ENCODE measurements at places on chromosomes 5 and 9.

GRCh38 chr9:18154661-18155060 is 319.3 kb upstream of the ADAMTSL1 start:
- DNase-seq: no peak

DNA sequence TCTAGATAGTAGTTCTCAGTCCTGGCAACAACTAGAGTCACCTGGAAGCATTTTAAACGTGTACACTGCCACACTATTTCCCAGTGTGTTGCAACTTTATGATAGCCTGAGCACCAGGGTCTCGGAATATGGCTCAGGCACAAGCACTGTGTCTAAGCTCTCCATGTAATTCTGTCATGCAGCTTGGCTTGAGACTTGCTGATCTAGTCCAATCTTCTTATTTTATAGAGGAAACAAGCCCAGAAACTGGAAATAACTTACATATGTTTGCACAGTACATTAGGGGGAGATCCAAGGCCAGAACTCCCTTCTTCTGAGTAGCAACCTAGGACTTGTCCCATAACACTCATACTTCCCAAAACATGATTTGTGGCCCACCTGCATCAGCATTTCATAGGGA is 49.1 kb downstream of the SH3TC2 start:
- no peak for DNase-seq

DNA sequence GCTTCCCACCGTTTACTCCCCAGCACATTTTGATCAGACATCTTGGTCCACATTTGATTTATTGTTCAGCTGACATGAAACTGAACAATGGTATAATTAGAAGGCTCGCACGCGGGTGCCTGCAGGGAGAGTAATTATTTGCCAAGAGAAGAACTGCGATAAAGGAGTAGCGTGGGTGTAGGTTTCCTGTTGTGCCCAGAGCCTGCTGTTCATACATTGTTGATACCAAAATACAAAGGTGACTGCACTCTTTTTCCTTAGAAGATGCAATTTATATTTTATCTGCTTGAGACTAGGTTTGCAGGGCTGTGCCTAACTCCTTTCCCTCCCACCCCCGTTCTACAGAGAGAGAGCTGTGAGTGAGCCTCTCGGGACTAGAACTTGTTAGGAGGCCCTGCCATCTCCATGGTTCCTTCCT is 241.8 kb upstream of the MSX2 start:
- DNase-seq: no peak

GRCh38 chr5:36417221-36417620 is 115.5 kb upstream of the RANBP3L start:
- DNase-seq: no peak

GRCh38 chr9:86842573-86842972 is 104.7 kb downstream of the GAS1 start:
- no peak for DNase-seq

GRCh38 chr5:160477266-160477970 is 55.8 kb downstream of the PTTG1 start:
- DNase-seq: no peak

DNA sequence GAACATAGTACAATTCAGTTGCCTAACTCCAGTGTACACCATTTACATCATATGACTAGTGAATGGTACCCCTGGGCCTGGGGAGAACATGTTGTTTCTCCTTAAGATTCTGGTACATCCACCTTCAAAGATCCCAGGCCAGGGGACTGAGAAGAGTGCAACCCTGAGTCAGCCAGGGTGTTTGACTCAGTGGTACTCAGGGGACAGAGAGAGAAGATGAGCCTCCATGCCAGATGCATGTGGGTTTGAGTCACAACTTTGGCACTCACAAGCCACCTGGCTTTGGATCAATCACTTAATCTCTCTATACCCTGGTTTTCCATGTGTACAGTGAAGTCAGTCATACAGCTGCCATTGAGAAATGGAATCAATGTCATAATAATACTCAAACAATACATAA is 53.7 kb downstream of the MAP1B start:
- DNase-seq: no peak

All from H1 (cell line).